ENCODE measurements at places on chromosomes 7 and 10.

- DNase-seq = no peak
These were observed 45.3 kb upstream of the PRKAR1B start for GRCh38 chr7:772392-772791.

GRCh38 chr7:4091767-4092166 is 590.3 kb upstream of the FOXK1 start:
- DNase-seq = no peak

- no peak for DNase-seq
These were observed 38.1 kb upstream of the SEMA3A start for GRCh38 chr7:84232646-84233045.

DNA sequence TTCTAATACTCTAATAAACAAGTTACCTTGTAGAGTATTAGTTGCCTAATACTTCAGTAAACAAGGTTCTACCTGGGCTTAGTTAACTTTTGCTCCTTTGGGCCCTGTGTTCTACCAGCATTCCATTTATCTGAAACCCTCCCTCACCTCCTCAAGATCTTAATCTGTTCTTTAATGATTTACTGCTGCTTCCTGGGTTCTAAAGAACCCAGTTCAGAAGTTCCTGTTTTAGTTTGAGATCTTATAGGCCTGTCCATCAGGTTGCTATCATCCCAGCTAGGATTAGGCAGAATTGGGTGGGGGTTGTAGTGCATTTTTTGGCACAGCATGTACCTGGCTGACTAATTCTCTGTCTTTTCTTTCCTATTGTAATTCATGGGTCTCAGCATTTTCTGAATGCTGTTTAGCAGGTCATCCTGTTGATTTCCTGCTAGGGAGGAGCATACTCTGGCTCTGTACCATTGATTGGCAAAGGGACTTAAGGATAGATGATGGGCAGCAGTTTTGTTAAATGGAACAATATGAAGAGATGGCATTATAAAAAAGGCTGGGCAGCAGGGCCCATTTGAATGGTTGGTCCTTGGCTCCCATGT is 53.7 kb upstream of the TMEM248 start:
- no peak for DNase-seq

GRCh38 chr7:131014906-131015656 is 281.1 kb upstream of the KLF14 start:
- no peak for DNase-seq

GRCh38 chr10:50464004-50464409 is 159.7 kb downstream of the SGMS1 start:
- no peak for DNase-seq

DNA sequence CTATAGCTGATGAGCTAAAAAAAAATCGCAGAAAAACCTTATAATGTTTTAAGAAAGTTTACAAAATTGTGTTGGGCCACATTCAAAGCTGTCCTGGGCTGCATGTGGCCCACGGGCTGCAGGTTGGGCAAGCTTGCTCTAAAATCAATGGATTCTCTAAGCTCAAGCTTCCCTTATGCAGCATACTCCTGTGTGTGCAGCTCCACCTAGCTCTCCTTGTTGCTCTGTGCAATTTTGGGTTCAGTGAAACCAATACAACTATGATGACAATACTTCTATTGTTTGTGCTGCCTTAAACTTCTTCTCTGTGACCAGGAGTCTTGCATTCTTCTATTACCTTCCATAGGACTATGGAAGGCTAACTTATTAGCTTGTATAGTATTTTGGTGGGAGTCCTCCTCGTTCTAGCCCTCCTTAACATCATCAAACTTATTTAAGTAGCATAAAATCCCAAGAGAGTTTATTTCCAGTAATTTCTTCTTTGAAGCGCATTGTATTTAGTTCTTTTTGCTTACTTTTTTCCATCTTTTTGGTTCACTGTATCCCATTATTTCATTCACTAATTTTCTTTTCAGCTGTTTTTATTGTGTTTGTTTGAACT is 170.9 kb upstream of the SMIM30 start:
- DNase-seq = peak; percentile 47

DNA sequence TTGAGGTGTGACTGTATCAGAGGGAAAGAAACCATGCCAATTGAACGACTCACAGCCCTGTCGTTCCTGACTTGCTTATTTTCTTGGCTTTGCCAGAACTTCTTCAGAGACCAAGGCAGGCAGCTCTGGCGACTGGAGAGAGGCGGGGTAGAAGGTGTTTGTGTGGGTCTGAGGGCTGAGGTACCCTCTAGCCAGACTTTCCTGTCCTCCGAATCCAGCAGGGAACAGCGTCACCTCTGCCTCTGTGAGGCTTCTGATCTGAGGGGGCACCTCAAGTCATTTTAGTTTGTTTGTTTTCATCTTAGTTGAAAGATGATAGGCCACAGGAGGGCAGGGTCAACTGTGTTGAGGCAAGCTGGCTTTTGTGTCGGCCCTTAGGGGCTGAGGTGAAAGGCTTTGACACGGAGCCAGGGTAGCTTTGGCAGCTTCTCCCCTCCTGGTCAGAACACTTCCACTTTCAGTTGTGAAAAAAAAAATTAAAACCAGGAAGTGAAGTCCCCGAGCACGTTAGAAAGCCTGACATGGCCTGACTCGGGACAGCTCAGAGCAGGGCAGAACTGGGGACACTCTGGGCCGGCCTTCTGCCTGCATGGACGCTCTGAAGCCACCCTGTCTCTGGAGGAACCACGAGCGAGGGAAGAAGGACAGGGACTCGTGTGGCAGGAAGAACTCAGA is 1.9 kb downstream of the ACSL5 start:
- DNase-seq = peak; percentile 65

DNA sequence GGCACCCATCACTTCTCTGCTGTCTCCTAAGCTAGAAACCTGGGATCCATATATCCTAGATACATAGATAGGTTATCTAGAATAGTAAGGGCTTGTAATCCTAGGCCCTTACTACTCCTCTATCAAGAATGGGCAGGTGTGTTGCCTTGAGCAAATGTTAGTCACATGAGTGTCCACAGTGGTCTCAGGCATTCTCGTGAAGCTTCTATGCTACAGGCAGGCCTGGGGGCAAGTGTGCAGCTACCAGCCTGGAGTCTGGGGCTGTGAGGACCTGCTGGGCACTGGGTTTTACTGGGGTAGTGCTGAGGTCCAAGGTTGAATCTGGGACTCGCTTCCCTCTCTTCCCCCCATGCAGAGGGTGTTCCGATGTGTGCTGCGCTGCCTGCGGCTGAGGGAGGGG is 91.4 kb downstream of the ABCC2 start:
- DNase-seq = no peak

DNA sequence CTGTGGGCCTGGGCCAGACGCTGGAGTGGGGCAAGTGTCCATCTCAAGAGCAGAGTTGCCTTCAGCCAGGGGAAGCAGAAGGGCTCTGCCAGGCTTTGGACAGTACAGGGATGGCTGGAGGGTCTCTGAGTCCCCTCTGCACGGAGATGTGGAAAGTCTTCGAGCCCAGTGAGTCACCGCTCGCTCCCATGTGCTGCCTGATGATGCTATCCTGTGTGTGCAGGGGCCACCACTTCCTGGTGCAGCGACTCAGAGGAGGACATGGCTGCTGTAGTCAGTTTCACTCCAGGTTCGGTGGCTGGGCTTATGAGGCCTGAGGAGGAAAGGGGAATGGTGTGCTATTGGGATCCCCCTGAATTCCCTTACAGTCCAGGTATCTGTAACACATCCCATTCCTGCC is 6.0 kb downstream of the ADCYAP1R1 start:
- DNase-seq = no peak

DNA sequence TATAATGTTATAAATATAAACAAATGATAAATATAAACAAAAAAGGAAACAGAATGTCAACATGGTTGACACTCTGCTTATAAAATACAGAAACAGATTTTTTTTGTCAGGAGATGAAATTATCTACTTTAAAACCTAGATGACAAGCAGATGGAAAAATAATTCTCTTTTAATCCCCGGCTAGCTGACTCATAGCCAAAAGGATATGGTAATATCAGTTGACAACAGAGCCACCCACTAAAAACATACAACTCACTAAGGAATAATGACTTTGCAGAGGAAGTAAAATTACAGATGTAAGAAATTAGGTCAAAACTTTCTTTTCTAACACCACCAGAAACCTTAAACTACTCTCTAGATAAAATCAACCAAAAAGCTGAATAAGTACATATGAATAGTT is 131.1 kb upstream of the ABCB5 start:
- DNase-seq = no peak

Measured in activated CD4-positive, alpha-beta T cell treated with anti-CD3 and anti-CD28 coated beads, Interleukin-10, Interleukin-2, amounts not matched to agents 100 ng/mL and 50 ng/mL, durations not matched to agents 16 hours and 8 hours (primary cell).